ENCODE measurements at places on chromosomes 13 and 19. TPM values are rescaled to one million over a fixed set of nuclear protein-coding genes. Genes with fewer than 3 reads are reported as not detected.

GRCh38 chr13:35920816-35921215, 210.4 kb downstream of the DCLK1 start:
- no peaks in the 10 kb centered on the region for H3K27me3 ChIP-seq
- peaks cover 58% of the 10 kb centered on the region for H3K4me1 ChIP-seq
- no peak overlapping the region for H3K27ac ChIP-seq
- no peaks in the 10 kb centered on the region for H3K36me3 ChIP-seq
- DNase-seq = peak; percentile 46

DNA sequence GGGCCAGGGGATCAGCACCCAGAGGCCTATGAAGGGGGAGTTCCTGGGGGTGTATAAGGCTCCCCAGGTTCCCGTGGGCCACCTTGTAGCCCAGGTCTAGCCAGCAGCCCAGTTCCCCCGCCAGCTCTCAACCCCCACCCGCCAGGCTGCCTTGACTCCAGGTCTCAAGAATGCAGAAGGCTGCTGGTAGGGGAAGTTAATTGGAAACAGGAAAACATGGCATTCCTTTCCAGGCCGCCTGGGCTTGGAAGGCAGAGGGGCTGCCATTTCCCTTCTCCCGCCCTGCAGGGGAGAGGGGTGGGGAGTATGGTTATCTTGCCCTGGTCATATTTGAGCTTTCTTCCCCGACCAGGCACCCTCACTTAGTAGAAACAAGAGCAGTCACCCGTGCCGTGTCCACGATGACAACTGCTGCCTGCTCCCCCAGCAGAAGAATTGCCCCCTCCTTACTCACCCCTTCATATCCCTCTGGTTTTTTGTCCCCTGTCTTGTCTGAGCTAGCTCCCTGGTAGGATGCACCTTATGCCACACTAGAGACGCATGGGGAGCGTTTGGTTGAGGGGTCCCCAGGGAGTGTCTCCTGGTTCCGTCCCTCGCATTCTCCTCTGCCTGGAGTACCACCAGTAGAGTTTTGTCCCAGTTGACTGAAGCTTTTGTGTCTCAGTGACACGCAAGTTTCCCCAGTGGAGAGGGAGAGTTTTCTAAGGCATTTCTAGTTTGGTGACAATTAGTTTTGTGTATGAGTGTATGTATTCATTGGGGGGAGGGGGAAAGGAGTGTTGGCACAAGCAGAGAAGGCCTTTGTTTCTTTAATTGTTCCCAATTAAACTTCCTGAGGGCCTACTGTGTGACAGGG, 4.5 kb downstream of the BICRA start:
- H3K27me3 ChIP-seq = no peaks in the 10 kb centered on the region
- H3K4me1 ChIP-seq = peaks cover 32% of the 10 kb centered on the region
- H3K36me3 ChIP-seq = peaks cover 2% of the 10 kb centered on the region
- DNase-seq = peak; percentile 86

DNA sequence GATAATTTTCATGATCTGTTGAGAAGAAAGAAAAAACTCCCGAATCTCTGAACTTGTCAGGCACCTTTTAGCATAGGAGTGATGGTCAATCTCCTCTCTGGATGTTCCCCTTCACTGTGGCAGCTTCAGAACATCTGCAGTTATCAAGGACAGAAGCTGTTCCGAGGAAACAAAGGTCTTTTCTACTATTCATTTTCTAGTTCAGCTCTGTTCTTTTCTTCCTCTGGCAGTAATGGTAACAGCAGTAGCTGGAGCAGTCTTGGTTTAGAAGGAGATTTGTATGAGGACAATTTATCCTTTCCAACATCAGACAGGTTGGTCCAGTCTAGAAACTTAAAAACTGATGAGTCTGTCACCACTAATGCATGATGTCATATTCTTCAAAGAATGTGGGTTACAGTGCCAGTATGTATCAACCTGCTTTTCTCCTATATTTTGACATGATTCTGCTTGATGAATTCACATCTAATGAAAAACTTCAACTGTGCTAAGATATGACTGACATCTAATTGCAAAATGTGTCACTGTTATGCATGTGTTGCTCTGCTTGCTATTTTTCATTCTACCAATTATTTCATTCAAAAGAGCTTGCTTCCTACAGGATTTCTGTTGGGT, 41.0 kb downstream of the AKAP11 start:
- H3K36me3 ChIP-seq = peaks cover 51% of the 10 kb centered on the region
- peaks cover under 1% of the 10 kb centered on the region for H3K4me1 ChIP-seq
- no peaks in the 10 kb centered on the region for H3K27me3 ChIP-seq
- no peak overlapping the region for H3K4me3 ChIP-seq

The NFIX gene
- total RNA-seq = 93.7 TPM

DNA sequence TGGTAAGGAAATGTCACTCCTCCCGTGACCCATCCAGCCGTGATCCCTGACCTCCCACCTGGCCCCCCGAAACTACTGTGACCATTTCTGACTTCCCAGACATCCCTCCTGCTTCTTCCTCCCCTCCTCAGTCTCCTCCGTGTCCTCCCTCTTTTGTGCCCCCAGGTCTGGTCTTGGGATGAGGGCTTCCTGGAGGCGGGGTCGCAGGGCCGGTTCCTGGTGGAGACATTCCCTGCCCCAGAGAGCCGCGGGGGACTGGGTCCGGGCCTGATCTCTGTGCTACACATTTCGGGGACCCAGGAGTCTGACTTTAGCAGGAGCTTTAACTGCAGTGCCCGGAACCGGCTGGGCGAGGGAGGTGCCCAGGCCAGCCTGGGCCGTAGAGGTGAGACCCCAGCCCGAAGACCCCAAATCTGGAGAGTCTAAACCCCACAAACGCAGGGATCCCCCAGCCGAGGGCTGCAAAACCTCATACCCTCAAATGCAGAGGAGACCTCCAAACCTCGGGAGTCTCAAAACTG, 5.0 kb downstream of the KIRREL2 start:
- no peak for DNase-seq
- no peaks in the 10 kb centered on the region for H3K36me3 ChIP-seq
- H3K27ac ChIP-seq = no peak overlapping the region
- H3K4me1 ChIP-seq = peaks cover 10% of the 10 kb centered on the region
